ENCODE measurements at places on chromosomes 13 and 19. TPM values are rescaled to one million over a fixed set of nuclear protein-coding genes. Genes with fewer than 3 reads are reported as not detected.

THSD1 gene
- 0.61 TPM for total RNA-seq

GRCh38 chr13:45950386-45951000 lies 98.9 kb upstream of the SIAH3 start:
- H3K4me1 ChIP-seq = no peaks in the 10 kb centered on the region
- no peak overlapping the region for H3K27ac ChIP-seq
- DNase-seq = no peak
- peaks cover 11% of the 10 kb centered on the region for H3K36me3 ChIP-seq
- H3K4me3 ChIP-seq = no peak overlapping the region
- no peaks in the 10 kb centered on the region for H3K27me3 ChIP-seq

DNA sequence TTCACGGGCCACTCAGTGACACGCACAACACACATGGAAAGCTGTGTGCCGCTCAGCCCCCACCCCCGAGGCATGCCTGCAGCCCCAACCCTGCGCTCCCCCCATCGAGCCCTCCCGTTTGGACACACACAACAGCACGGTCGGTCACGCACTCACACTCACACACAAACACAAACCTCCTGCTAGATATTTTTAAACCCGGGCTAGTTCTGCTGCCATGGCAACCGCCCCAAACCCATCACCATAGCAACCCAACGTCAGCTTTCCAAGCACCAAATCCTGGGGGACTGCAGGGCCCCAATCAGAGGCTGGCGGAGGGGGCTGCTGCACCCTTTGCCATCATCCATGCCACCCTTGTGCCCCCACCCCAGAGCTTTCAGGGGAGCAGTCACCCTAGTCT lies 2.5 kb upstream of the NOVA2 start:
- H3K36me3 ChIP-seq = no peaks in the 10 kb centered on the region
- H3K4me3 ChIP-seq = no peak overlapping the region
- H3K4me1 ChIP-seq = peaks cover 23% of the 10 kb centered on the region
- DNase-seq = no peak
- H3K27ac ChIP-seq = no peak overlapping the region

- H3K4me1 ChIP-seq = no peaks in the 10 kb centered on the region
- H3K4me3 ChIP-seq = no peak overlapping the region
- no peaks in the 10 kb centered on the region for H3K27me3 ChIP-seq
These were observed 43.3 kb upstream of the C13orf46 start for GRCh38 chr13:114017028-114017630.

GRCh38 chr13:44219577-44220548 lies 153.8 kb upstream of the SERP2 start:
- H3K27ac ChIP-seq = no peak overlapping the region
- no peak for DNase-seq
- no peaks in the 10 kb centered on the region for H3K4me1 ChIP-seq

Data from natural killer cell (primary cell).